ENCODE measurements at places on chromosomes 11 and 22. TPM values are rescaled to one million over a fixed set of nuclear protein-coding genes. Genes with fewer than 3 reads are reported as not detected.

DNA sequence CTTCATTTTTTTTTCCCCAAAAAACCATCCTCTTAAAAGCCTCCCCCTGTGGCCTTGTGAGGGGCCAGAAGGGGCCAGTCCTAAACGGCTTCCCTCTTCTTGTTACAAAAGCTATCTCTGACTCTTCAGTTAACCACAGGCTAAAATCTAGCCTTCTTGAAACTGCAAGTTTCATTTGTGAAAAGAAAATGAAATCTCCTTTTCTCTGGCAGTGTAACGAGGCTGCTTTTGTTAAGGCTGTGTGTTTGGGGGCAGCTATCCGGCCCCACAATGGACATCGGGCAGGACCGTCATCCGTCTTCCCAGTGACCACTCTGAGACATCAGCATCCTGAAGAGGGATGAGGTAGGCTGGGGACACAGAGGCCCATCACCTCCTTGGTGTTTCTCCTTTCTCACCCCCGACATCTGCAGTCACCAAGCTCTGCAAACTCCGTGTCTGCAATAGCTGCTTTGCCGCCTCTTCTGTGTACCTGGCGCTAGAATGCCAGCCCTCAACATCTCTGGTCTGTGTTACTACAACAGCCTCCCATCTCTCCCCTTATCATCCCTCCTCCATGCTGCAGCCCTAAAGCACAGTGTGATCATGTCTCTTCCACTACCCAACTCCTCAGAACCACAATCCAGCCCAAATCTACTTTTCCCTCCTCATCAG, 94.0 kb downstream of the RCN1 start:
- no peaks in the 10 kb centered on the region for H3K36me3 ChIP-seq
- no peak overlapping the region for H3K27ac ChIP-seq
- no peak for DNase-seq
- H3K27me3 ChIP-seq = peaks cover 50% of the 10 kb centered on the region

- H3K4me1 ChIP-seq = peaks cover 17% of the 10 kb centered on the region
- no peaks in the 10 kb centered on the region for H3K27me3 ChIP-seq
- H3K27ac ChIP-seq = peak overlapping the region; percentile 70
- H3K36me3 ChIP-seq = no peaks in the 10 kb centered on the region
- H3K4me3 ChIP-seq = no peak overlapping the region
These were observed 81.6 kb downstream of the ZC3H12C start for GRCh38 chr11:110174645-110175310.

The GAL gene
- 1.9 TPM for total RNA-seq

The UQCC3 gene
- total RNA-seq = 5.5 TPM

The MGAT3 gene
- total RNA-seq = 3.6 TPM
